ENCODE measurements at places on chromosomes 11 and 22.

GRCh38 chr22:37681001-37681424 is 5.1 kb upstream of the NOL12 start:
- no peak overlapping the region for H3K4me3 ChIP-seq
- H3K27ac ChIP-seq, result peak overlapping the region; percentile 40
- H3K4me1 ChIP-seq, result peaks cover 18% of the 10 kb centered on the region
- H3K27me3 ChIP-seq, result no peaks in the 10 kb centered on the region
- no peak for DNase-seq

DNA sequence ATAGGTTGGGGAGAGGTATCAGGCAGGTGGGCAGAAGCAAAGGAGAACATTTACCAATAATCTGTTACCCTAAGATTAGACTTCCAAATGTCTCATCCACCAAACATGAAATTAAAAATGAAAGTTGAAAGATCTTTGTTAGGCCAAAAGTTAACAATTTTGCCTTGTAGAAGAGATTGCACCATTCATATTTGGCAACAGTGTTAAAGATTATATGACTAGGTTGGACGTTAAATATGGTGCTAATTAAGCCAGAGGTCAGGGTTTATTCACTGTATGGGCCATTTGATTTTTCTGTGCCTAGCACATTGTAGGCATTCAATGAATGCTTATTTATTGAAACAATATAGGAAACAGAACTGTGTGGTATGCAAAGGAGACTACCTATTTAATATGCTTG is 126.1 kb upstream of the SLC5A12 start:
- H3K27me3 ChIP-seq, result no peaks in the 10 kb centered on the region
- no peaks in the 10 kb centered on the region for H3K36me3 ChIP-seq
- no peak for DNase-seq
- H3K4me3 ChIP-seq, result no peak overlapping the region
- no peak overlapping the region for H3K27ac ChIP-seq

DNA sequence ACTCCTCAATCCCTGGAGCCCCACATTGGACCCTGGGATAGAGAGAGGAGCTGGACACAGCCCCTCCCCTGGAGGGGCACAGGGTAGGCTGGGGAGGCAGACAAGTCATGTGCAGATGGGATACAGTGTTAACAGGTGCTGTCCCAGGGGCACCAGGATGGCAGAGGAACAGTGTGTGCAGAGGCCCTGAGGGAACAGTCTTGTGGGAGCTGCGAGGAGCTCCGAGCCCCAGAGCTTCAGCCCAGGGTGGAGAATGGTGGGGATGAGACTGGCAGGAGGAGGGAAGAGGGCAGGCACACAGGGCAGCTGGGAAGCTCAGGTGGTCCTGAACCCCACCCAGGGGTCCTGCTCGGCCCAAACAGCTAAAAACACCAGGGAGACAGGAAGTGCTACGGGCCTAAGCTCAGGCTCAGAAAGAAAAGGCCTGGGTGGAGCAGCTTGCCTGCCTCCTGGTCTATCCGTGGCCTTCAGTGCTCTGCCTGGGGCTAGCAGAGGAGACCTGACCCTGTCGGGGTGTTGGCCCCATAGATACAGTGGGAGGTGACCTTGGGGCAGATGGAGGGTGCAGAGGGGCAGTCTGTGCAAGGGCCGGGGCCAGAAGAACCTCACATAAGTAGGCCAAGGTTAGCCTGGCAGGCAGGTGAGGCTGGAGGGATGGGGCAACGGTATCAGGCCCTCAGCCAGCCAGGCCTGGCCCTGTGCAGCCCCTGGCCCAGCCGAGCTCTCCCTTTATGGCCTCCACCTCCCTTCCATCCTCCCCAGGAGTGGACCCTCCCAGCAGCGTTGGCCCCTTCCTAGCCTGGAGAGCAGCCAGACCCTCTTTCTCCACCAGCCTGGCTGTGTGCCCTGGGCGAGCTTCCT is 15.4 kb downstream of the CAPN5 start:
- H3K27ac ChIP-seq, result no peak overlapping the region
- no peak for DNase-seq
- no peaks in the 10 kb centered on the region for H3K36me3 ChIP-seq
- H3K4me3 ChIP-seq, result no peak overlapping the region

DNA sequence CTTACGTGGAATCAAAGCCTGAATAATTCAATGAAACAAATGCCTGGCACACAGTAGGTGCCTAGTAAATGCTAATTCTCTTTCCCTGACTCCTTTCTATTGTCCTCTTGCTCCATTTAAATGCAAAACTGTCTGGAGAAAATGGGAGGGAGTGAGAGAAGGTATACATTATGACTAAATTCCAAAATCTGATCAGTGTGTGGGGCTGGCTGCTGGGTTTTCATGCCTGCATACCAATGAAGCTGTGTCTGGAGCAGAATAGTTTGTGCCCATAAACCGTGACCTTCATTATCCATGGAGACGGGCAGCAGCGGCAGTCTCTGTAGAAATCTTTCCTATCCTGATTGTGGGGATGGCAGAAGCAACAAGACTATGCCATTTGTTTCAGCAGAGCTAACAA is 223.4 kb upstream of the ZBED5 start:
- H3K36me3 ChIP-seq, result no peaks in the 10 kb centered on the region
- no peak overlapping the region for H3K27ac ChIP-seq
- peaks cover 9% of the 10 kb centered on the region for H3K27me3 ChIP-seq
- no peak for DNase-seq
- H3K4me3 ChIP-seq, result no peak overlapping the region

GRCh38 chr11:81286550-81286949 is 1447.1 kb downstream of the FAM181B start:
- H3K4me1 ChIP-seq, result no peaks in the 10 kb centered on the region
- H3K4me3 ChIP-seq, result no peak overlapping the region

DNA sequence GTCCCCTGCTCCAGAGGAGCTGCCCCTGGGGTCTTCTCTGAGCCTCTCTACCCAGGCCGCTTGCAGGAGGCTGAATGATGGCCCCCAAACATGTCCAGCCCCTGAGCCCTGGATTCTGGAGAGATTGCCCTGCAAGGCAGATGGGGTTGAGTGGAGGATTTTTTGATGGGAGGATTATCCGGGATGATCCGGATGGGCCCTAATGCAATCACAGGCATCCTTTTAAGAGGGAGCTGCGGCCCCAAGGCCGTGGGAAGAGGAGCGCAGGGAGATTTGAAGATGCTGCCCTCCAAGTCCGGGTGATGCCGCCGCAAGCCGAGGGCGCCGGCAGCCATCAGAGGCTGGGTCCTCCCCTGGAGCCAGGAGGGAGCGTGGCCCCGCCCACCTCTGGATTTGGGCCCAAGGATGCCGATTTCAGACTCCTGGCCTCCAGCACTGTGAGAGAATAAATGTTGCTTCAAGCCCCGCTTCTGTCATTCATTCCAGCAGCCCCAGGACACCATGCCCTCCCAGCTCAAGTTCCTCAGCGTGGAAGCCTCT is 66.0 kb downstream of the WNT7B start:
- no peaks in the 10 kb centered on the region for H3K36me3 ChIP-seq
- no peak overlapping the region for H3K27ac ChIP-seq
- H3K4me3 ChIP-seq, result no peak overlapping the region
- peaks cover 14% of the 10 kb centered on the region for H3K27me3 ChIP-seq
- H3K4me1 ChIP-seq, result no peaks in the 10 kb centered on the region

DNA sequence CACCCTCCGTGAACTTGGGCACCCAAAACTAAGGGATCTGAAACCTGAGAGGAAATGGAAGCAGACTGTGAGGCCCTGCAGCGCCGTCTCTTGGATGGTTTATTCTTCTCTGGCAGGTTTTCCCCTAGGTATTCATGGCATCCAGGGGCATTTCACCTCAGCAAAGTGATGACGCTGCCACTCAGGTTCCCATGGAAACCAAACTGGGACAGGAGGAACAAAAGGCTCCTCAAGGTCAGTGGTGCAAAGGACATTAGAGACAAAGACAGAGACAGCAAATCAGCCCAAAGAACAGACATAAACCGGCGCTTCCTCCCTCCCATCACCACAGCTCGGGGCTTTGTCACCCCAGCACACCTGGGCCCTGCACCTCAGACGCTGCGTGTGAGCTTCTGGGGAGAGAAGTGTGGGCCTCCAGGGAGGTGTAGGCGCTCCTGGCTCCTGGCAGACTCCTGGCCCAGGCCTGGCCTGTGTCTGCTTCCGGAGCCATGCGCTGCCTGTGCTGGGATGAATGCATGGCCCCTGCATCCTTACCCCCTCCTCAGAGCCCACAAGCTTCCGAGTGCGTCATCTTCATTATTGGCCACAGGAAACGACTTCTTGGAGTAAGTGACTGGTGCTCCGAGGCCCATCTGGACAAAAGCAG is 5.9 kb downstream of the TP53AIP1 start:
- DNase-seq, result no peak
- H3K27me3 ChIP-seq, result peaks cover 13% of the 10 kb centered on the region
- no peak overlapping the region for H3K4me3 ChIP-seq
- peaks cover 3% of the 10 kb centered on the region for H3K36me3 ChIP-seq

GRCh38 chr22:17213976-17214375 is 5.3 kb downstream of the ADA2 start:
- H3K4me3 ChIP-seq, result no peak overlapping the region
- no peak for DNase-seq
- H3K27me3 ChIP-seq, result no peaks in the 10 kb centered on the region
- peaks cover 32% of the 10 kb centered on the region for H3K4me1 ChIP-seq
- no peak overlapping the region for H3K27ac ChIP-seq

DNA sequence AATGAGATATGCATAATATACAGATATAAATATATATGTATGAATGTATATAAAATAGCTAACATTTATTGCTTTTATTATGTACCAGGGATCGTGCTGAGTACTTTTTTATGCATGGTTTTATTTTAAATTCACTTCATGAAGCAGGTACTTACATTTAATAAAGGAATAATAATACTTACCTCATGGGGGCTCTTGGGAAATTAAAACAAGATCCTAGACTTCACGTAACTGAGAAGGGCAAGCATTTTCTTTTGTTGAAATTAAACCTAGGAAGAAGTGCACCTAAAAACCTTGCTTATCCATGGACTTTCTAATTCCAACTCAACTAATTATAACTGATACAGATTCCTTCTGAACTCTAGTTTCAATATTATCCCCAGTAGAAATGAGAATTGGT is 40.0 kb upstream of the ABTB2 start:
- no peak overlapping the region for H3K4me3 ChIP-seq
- DNase-seq, result no peak
- H3K4me1 ChIP-seq, result no peaks in the 10 kb centered on the region
- H3K27me3 ChIP-seq, result peaks cover 13% of the 10 kb centered on the region

- no peak overlapping the region for H3K27ac ChIP-seq
- H3K4me3 ChIP-seq, result no peak overlapping the region
Observed at GRCh38 chr11:67776852-67777520, 102.6 kb upstream of the ALDH3B2 start.

DNA sequence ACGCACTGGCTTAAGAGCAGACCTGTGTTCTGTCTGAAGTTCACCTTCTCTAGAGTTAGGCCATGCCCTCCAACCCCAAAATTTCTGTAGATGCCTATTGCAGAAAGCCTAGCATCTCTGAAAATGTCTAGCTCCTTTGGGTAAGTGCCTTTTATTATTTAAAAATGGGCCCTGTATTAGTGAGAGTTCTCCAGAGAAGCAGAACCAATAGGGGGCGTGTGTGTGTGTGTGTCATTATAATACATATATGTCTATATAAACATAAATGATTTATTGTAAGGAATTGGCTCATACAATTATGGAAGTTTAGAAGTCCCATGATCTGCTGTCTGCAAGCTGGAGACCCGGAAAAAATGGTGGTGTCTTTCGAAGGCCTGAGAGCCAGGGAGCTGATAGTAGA is 144.7 kb downstream of the TTC17 start:
- H3K27ac ChIP-seq, result no peak overlapping the region
- peaks cover 12% of the 10 kb centered on the region for H3K27me3 ChIP-seq
- no peak for DNase-seq
- H3K4me1 ChIP-seq, result no peaks in the 10 kb centered on the region
- no peak overlapping the region for H3K4me3 ChIP-seq

DNA sequence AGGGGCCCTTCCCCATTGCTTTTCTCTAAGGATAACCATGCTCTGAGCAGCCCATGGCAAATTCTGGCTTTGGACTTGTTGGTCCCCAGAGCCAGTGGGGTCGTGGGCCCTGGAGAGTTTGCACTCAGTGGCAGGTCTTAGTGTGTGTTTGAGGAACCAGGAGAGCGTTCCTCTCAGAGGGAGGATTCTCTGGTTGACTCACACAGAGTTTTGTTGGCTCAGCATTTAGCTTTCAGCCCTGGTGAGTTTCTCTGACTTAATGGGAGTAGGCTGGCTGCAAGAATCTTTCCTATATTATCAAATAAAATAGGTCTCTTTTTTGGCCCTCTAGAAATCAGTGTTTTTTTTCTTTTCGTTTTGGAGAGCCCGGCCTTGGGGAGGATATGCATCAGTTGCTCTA is 20.9 kb downstream of the ST14 start:
- DNase-seq, result no peak
- peak overlapping the region; percentile 73 for H3K4me3 ChIP-seq
- no peaks in the 10 kb centered on the region for H3K27me3 ChIP-seq
- peaks cover 8% of the 10 kb centered on the region for H3K36me3 ChIP-seq

- no peak overlapping the region for H3K4me3 ChIP-seq
- H3K36me3 ChIP-seq, result no peaks in the 10 kb centered on the region
- DNase-seq, result no peak
- no peak overlapping the region for H3K27ac ChIP-seq
- peaks cover 8% of the 10 kb centered on the region for H3K4me1 ChIP-seq
Observed at GRCh38 chr22:33062361-33062760, 4.2 kb upstream of the SYN3 start.

- no peak overlapping the region for H3K27ac ChIP-seq
- peaks cover 13% of the 10 kb centered on the region for H3K36me3 ChIP-seq
- no peak overlapping the region for H3K4me3 ChIP-seq
- H3K4me1 ChIP-seq, result peaks cover 14% of the 10 kb centered on the region
- H3K27me3 ChIP-seq, result no peaks in the 10 kb centered on the region
Observed at GRCh38 chr22:23789121-23789520, 2.4 kb downstream of the SMARCB1 start.

GRCh38 chr22:43562843-43563242 is 151.0 kb downstream of the MPPED1 start:
- no peaks in the 10 kb centered on the region for H3K36me3 ChIP-seq
- peaks cover 5% of the 10 kb centered on the region for H3K27me3 ChIP-seq
- no peaks in the 10 kb centered on the region for H3K4me1 ChIP-seq
- no peak for DNase-seq
- no peak overlapping the region for H3K4me3 ChIP-seq
- no peak overlapping the region for H3K27ac ChIP-seq

GRCh38 chr11:124961972-124962609 is 8.1 kb downstream of the CCDC15 start:
- no peak for DNase-seq
- no peaks in the 10 kb centered on the region for H3K27me3 ChIP-seq
- no peak overlapping the region for H3K4me3 ChIP-seq
- H3K36me3 ChIP-seq, result no peaks in the 10 kb centered on the region
- H3K27ac ChIP-seq, result no peak overlapping the region

GRCh38 chr11:46529928-46530574 is 63.8 kb downstream of the AMBRA1 start:
- peaks cover 10% of the 10 kb centered on the region for H3K36me3 ChIP-seq
- H3K27ac ChIP-seq, result no peak overlapping the region
- no peak for DNase-seq
- H3K27me3 ChIP-seq, result no peaks in the 10 kb centered on the region
